ENCODE measurements at places on chromosomes 11 and 22.

DNA sequence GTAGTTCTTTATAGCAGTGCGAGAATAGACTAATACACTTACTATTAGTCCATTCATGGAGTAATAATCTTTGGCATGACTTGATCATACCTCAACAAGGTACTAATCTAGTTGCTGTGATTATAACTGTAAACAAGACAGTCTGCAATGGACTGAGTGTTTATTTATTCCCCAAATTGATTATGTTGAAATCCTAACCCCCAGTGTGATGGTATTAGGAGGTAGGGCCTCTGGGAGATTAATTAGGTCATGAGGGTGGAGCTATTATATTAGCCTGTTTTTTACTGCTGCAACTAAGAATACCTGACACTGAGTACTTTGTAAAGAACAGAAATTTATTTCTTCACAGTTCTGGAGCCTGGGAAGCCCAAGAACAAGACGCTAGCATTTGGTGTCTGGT is 30.9 kb upstream of the CSNK2A3 start:
- no peak for DNase-seq

DNA sequence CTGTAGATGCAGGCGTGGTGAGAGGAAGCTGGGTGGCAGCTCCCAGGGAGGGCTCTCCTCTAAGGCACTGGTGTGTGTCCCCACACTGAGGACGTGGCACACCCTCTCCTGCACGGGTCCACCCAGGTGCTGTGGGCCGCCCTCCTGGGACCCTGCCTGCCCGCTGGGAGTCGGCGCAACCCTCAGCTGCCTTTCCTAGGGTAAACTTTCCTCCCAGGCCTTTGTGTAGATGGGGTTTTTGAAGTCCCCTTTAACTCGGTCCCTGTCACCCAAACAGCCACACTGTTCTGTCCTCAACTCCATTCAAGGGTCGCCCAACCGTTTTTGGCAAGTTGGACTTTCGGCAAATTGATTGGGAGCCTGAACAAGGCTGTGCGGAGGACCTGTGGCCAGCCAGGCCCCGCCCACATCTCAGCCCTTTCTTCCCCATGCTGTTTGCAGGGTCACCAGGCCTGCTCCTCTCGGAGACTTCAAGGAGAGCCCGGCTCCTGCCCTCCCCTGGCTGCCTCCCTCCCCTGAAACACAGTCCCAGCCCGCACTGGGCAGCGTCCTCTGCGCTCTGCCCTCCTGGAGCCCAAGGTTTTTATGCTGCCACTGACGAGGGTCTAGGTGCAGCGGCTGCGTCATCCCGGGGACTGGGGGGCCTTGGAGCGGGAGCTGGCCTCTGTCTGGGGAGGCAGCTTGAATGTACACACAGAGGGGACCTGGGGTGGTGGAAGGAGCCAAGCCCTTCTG is 1126.2 kb downstream of the BRD1 start:
- no peak for DNase-seq

- no peak for DNase-seq
These were observed 75.0 kb downstream of the JRKL start for GRCh38 chr11:96464700-96465307.

DNA sequence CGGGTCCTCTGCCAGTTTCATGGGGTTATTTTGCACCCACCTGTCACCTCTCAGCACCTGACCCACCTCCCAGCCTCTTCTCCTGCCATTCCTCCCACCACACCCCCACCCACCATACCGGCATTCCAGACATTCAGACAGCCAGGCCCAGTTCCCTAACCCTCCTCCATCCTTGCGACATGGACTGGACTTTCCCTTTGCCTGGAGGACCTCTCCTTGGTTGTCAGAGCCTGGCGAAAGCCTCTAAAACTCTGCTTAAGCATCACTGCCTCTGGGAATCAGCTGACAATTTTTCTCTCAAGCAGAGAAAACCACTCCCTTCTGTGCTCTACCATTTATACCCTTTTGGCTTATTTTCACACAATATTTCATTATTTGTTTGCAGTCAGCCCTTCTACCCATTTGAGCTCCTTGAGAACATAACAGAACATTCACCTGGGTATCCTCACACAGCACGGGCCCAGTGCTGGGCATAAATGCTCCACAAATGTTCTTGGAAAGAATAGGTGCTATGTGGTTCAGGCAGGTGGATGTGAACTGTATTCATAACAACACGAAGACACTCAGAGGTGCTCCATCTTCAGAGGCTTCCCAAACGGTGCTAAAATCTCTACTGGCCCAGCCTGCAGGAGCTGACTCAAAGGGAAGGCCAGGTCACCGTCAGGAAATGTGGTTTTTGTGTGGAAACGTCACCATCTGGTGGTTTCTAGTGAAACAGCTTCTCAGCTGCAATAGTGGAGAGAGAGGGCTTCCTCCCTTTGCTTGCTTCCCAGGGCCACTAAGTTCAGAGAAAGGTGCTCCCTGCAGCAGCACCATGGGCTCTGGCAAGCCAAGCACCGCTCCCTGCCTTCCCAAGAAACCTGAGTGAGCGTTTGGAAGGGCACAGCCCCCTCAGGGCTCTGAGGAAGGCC is 10.4 kb downstream of the SPATA19 start:
- peak; percentile 23 for DNase-seq

GRCh38 chr11:131064373-131064991 is 148.2 kb upstream of the SNX19 start:
- peak; percentile 5 for DNase-seq

DNA sequence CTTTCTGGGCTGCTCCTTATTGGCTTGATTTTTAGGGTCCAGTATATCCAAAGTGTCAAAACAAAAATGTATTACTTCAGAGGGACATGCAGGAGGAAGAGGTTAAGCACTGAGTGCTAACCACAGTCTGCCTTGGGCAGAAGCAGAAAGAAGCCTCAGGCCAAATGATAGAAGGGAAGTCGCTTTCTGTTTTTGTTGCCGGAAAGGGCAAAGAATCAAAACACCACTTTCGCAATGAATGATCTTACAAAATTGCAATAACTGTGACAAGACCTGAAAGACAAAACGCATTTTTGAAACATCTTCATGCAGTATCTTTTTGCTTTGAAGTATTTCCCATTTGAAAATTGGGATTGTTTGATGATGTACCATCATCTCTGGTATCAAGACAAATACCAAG is 70.1 kb upstream of the PICALM start:
- DNase-seq: no peak

DNA sequence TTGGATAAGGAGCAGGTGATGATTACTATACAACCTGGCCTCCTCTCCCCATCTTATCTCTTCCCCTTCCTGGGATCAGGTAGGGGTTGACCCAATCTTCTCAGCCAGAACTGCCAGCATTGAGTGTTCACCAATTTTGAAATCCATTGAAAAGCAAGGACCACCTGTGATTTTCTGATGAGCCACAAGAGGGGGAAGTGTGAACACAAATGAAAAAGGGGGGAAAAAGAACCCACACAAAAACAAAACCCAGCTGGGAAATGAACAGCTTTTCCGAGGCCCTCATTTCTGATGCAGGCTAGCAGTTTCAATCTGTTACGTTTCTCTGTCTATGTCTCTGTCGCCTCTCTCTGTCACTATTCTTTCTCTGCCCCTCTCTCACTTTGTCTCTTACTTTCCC is 161.9 kb downstream of the INSC start:
- DNase-seq: no peak

- no peak for DNase-seq
These were observed 2190.5 kb upstream of the RAG2 start for GRCh38 chr11:38788561-38788960.

DNA sequence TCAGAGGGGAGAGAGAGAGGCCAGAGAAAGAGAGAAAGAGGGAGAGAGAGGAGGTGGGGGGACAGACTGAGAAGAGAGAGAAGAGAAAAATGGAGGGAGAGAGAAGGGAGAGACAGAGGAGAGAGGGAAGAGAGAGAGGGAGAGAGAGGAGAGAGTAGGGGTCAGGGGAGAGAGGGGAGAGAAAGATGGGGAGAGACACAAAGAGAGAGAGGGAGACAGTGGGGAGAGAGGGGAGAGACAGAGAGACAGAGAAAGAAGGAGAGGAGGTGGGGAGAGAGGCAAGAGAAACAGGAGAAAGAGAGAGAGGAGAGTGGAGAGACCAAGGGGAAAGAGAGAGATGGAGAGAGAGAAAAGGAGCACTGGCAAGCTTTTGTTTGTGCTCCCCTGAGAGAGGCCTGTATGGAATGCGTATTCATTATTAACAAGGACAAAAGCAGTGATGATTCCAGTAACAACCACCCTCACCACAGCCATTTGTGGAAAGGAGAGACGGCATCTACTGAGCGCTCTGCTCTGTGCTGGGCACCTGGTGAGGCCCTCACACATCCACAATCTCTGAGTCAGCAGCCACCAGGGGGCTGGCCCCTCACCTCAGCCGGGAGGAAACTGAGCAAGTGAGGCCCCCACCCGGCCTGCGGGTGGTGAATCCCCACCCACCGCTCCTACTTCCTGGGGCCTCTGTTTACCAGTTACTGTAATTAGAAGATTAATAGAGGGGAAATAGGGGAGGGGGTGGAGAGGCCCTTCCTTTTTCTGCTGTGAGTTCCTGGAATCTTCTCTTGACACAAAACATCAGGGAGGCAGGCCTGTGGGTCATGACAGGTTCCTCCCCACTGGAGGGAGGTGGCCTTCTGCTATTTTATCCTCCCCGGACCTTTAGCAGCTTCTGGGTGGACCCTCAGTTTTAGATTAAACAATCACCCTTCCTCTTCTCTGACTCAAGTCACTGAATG is 14.6 kb upstream of the MIAT start:
- DNase-seq: peak; percentile 78

DNA sequence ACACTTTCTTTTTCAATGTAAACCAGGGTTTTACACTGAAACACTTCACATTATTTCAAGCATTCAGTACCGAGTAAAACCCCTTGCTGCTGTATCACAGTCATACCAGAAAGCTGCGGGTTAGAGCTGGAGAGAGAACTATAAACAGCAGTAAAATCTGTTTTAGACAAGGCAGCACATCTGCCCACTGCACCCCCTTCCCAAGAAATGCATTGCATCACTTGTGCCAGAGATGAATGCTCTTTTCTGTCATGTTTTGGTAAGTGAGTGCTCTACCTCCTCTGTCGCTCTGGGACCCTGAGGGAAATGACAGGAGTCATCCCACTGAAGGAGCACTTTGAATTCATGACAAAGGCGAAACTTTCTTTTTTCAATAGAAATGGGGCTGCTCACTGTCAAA is 107.2 kb downstream of the MAML2 start:
- DNase-seq: peak; percentile 45

- DNase-seq: no peak
These were observed at the start of gene DLG2 for GRCh38 chr11:85627332-85627997. TSS of gene DLG2 (minus strand) at chr11:85627344.

DNA sequence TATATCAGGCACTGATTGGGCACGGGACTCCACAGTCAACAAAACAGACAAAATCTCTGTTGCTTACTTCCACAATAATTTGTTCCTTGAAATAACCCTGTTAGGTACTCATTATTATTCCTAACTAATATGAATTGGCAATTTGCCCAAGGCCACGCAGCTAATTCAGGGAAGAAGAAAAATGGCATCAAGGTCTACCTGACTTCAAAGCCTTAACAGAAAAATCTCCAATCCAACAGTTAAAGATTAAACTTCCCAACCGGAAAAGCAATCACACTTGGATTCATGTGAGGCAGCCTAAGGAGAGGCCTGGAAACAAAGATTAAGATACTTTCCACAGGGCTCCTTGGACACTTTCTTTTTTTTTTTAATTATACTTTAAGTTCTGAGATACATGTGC is 68.9 kb downstream of the PRCP start:
- DNase-seq: no peak

DNA sequence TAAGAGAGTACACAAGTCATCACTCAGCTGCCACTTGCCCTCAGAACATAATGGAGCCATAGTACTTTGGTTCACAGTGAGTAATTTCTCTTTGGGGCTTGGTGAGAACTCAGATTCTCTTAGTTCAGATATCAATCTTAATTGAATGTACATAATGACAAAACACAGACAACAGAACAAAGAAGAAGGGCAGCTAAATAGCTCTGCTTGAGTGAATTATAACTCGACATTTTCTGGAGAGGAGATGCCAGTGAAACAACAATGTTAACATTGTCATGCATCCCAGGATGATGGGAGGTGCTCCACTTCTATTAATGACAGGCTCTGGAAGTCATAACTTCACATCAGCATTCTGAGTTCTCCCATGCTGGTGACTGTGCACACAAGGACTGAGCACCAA is 508.1 kb downstream of the TMEM135 start:
- DNase-seq: no peak

- no peak for DNase-seq
These were observed 60.0 kb upstream of the SPON1 start for GRCh38 chr11:13902523-13902922.

GRCh38 chr22:20523086-20523983 is 15.9 kb downstream of the MED15 start:
- no peak for DNase-seq

GRCh38 chr22:31872209-31872608 is 72.1 kb upstream of the YWHAH start:
- DNase-seq: no peak

DNA sequence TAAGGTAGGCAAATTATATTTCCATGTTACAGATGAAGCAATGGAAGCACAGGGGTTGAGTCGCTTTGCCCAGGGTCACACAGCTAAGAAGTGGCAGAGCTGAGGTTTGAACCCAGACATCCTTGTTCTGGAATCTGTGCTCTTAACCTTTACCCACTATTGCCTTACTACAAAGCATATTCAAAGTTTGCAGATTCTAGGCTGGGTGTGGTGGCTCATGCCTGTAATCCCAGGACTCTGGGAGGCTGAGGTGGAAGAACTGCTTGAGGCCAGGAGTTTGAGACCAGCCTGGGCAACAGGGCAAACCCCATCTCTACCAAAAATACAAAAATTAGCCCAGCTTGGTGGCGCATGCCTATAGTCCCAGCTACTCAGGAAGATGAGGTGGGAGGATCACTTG is 27.8 kb upstream of the TFIP11 start:
- no peak for DNase-seq

- no peak for DNase-seq
These were observed 418.8 kb upstream of the LUZP2 start for GRCh38 chr11:24078018-24078417.

GRCh38 chr11:12702999-12703453 is 28.8 kb downstream of the TEAD1 start:
- no peak for DNase-seq

- peak; percentile 44 for DNase-seq
These were observed 13.5 kb upstream of the SORL1-AS1 start for GRCh38 chr11:121466063-121466794.

DNA sequence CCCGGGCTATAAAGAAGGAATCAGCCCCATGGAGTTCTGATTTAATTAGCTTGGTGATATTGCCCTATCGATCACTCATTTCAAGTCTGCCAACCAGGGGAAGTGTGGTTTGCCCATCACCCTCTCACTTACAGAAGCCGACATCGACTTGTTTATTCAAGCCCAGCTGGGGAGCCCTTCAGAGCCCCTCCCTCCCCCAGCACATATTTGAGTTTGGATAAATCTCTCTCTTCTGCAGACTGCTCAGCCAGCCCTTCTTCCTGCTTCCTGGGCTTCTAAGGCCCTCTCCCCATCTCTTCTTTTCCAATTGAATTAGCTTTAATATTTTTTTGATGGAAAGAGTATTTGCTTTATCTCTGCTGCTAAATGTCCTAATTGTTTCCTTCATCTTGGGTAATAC is 299.0 kb downstream of the MIAT start:
- DNase-seq: no peak

- DNase-seq: no peak
These were observed 13.1 kb upstream of the LYVE1 start for GRCh38 chr11:10581481-10582019.
